ENCODE measurements at places on chromosomes 13 and 19. TPM values are rescaled to one million over a fixed set of nuclear protein-coding genes. Genes with fewer than 3 reads are reported as not detected.
A peak's percentile ranks its signal among the peaks of the same experiment; 100 is the strongest.

GRCh38 chr13:57899096-57899495 lies 267.6 kb downstream of the PCDH17 start:
- H3K27me3 ChIP-seq: no peaks in the 10 kb centered on the region
- no peak overlapping the region for H3K27ac ChIP-seq
- no peak for DNase-seq
- no peak overlapping the region for H3K4me3 ChIP-seq
- no peaks in the 10 kb centered on the region for H3K36me3 ChIP-seq

GRCh38 chr19:14515501-14516047 lies 2.6 kb downstream of the DNAJB1 start:
- peaks cover 59% of the 10 kb centered on the region for H3K4me1 ChIP-seq
- no peaks in the 10 kb centered on the region for H3K27me3 ChIP-seq
- peaks cover 33% of the 10 kb centered on the region for H3K36me3 ChIP-seq
- peak overlapping the region; percentile 100 for H3K27ac ChIP-seq
- H3K4me3 ChIP-seq: peak overlapping the region; percentile 99

DNA sequence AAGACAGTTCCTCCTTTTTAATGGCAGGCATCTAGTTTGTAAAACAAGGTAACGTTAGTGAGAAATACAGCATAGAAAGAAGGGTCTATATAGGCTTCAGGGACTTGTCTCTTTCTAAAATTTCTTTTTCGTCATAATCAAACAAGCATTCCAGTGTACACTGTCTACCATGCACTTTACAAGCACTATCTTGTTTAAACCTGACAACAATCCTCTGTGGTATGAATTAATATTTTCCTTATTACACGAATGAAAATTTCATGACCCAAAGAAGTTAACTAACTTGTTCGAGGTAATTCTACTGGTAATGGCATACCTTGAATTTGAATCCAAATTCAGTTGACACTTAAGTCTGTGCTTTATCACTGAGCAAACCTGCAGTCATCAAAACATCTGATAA lies 399.7 kb upstream of the NBEA start:
- DNase-seq: no peak
- H3K36me3 ChIP-seq: no peaks in the 10 kb centered on the region
- no peaks in the 10 kb centered on the region for H3K27me3 ChIP-seq
- H3K27ac ChIP-seq: no peak overlapping the region

DNA sequence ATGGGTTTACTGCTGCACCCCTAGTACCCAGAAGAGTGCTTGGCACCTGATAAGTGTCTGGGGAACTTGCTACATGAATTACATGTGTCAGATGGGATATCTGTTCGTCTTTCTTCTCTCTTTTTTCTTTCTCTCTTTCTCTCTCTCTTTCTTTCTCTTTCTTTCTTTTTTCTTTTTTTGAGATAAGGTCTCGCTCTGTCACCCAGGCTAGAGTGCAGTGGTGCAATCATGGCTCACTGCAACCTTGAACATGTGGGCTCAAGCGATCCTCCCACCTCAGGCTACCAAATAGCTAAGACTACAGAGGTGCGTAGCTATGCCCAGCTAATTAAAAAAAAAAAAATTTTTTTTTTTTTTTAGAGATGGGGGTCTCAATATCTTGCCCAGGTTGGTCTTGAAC lies 6.1 kb downstream of the CADM4 start:
- no peak overlapping the region for H3K4me3 ChIP-seq
- H3K27me3 ChIP-seq: peaks cover 33% of the 10 kb centered on the region
- H3K27ac ChIP-seq: no peak overlapping the region
- no peak for DNase-seq
- H3K4me1 ChIP-seq: no peaks in the 10 kb centered on the region

- DNase-seq: no peak
- H3K27ac ChIP-seq: no peak overlapping the region
- no peak overlapping the region for H3K4me3 ChIP-seq
- no peaks in the 10 kb centered on the region for H3K36me3 ChIP-seq
These were observed 17.4 kb downstream of the KLK2 start for GRCh38 chr19:50890422-50891252.

DNA sequence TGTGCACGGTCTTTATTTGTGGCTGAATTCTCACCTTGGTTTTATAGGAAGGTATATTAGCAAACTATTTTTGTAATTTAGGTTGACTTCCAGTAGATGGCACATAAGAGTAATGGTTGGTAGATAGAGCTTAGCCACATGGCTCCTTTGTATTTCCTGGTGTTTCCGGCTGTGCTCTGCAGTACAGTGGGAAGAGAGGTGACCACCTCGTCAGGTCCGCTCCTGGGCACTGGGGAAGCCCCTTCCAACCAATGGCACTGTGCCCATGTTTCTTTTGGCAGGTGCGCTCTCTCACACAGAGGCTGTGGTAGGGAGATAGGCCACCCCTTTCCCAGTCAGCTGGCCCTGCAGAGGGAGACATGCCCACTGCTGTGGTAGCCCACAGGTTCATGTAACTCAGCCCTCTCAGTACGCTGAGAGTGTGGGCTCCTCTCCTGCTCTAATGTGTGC lies 74.3 kb upstream of the ATP12A start:
- no peak overlapping the region for H3K4me3 ChIP-seq
- H3K4me1 ChIP-seq: no peaks in the 10 kb centered on the region
- DNase-seq: no peak
- no peaks in the 10 kb centered on the region for H3K36me3 ChIP-seq
- H3K27me3 ChIP-seq: no peaks in the 10 kb centered on the region

DNA sequence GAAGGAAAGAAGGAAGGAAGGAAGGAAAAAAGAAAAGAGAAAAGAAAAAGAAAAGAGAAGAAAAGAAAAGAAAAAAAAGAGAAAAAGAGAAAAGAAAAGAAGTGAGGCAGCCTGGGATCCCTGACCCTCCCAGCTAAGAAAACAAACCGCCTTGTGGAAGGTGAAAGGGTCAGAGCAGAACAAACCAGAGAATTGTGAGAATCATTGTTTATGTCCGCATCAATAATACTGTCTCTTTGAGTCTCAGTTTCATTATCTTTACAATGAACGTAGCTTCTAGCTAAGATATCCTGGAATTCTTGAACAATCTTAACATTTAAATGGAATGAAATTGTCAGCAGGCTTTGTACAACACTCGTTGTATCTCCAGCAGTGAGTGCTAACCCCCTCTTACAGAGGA lies 66.4 kb upstream of the SERP2 start:
- DNase-seq: no peak
- H3K4me3 ChIP-seq: no peak overlapping the region
- no peaks in the 10 kb centered on the region for H3K27me3 ChIP-seq
- H3K36me3 ChIP-seq: no peaks in the 10 kb centered on the region

DNA sequence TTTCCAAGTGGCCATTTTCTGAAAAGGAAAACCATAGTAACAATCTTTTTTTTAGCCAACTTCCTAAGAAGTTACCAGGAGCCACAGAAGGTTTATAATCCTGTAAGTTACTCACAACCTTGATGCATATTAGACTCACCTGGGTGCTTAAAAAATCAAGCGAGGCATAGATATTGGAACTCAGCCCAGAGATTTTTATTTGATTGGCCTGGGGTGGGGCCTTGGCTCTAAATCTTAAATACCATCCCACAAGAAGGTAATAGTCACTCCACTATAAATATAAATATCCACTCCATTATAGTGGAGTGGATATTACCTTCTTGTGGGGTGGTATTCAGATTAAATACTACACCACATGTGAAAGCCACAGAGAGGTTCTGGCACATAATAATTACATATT lies 429.6 kb downstream of the RFC3 start:
- H3K27ac ChIP-seq: no peak overlapping the region
- H3K36me3 ChIP-seq: no peaks in the 10 kb centered on the region
- DNase-seq: no peak
- H3K27me3 ChIP-seq: no peaks in the 10 kb centered on the region
- peaks cover 7% of the 10 kb centered on the region for H3K4me1 ChIP-seq

GRCh38 chr13:49517461-49517860 lies 21.7 kb downstream of the PHF11 start:
- H3K27ac ChIP-seq: no peak overlapping the region
- DNase-seq: no peak
- no peaks in the 10 kb centered on the region for H3K27me3 ChIP-seq
- no peak overlapping the region for H3K4me3 ChIP-seq

GRCh38 chr19:55651236-55651635 lies 3.2 kb downstream of the CCDC106 start:
- H3K36me3 ChIP-seq: peaks cover 7% of the 10 kb centered on the region
- H3K27me3 ChIP-seq: no peaks in the 10 kb centered on the region
- no peak overlapping the region for H3K27ac ChIP-seq
- H3K4me3 ChIP-seq: no peak overlapping the region
- peaks cover 56% of the 10 kb centered on the region for H3K4me1 ChIP-seq

DNA sequence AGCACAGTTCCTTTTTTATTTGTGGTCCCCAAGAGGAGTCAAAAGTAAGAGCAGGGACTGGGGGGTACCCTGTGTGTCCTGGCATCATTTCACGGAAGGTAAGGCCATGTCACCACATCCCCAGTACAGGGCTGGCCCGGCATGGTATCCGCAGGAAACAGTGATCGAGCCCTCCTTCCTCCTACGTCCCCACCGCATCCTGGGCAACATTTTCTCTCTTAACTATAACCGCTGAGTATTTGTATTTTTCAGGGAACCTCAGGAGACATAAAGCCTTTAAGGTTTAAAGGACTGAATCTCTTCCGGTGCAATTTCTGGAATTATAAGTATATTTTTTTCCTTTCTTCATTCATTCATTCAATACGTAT lies 13.6 kb upstream of the LATS2 start:
- H3K36me3 ChIP-seq: no peaks in the 10 kb centered on the region
- peaks cover 23% of the 10 kb centered on the region for H3K4me1 ChIP-seq
- no peaks in the 10 kb centered on the region for H3K27me3 ChIP-seq
- peak overlapping the region; percentile 74 for H3K4me3 ChIP-seq

DNA sequence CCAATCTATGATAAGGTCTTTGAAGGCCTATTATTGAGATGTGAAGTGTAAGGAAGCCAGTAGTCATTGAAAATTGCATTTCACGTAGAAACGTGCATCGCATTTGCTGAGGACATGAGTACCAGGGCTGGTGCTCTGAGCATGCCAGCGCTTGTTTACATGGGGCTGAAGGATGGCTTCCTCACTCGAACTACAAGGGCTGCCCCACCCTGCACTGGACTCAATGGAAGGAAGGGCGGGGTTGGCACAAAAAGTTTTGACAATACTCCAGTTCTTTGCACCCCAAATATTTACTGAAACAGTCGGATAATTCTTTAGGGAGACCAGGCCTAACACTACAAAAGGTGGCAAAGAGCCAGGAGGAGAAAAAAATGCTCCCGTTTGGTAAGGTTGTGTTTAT lies 28.9 kb upstream of the MED4 start:
- H3K27me3 ChIP-seq: no peaks in the 10 kb centered on the region
- H3K4me3 ChIP-seq: no peak overlapping the region
- H3K27ac ChIP-seq: peak overlapping the region; percentile 91
- peaks cover 65% of the 10 kb centered on the region for H3K4me1 ChIP-seq
- no peaks in the 10 kb centered on the region for H3K36me3 ChIP-seq

DNA sequence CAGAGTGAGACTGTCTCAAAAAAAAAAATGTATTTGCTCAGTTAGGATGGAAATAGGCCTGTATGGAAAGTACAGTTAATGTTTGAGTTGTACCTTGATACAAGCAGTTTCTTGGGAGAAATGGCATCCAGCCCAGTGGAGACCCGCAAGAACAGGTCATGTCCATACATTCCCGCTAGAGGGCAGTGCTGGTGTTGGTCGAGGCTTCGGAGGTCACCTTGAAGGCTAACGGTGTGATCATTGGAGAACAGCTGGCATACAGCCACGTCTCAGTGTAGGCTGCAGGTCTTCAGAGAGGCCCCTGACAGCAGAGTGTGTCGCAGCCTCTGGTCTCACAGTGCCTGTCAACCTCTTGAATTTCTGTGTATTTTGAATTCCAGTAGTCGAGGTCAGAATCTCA lies 7.5 kb downstream of the ZNF610 start:
- DNase-seq: peak; percentile 20
- H3K27me3 ChIP-seq: no peaks in the 10 kb centered on the region
- no peaks in the 10 kb centered on the region for H3K4me1 ChIP-seq
- no peak overlapping the region for H3K4me3 ChIP-seq
- H3K27ac ChIP-seq: no peak overlapping the region

- H3K27ac ChIP-seq: no peak overlapping the region
- no peak for DNase-seq
- peaks cover 48% of the 10 kb centered on the region for H3K4me1 ChIP-seq
- H3K27me3 ChIP-seq: peaks cover 4% of the 10 kb centered on the region
- H3K36me3 ChIP-seq: peaks cover 14% of the 10 kb centered on the region
These were observed 4.8 kb downstream of the PEAK3 start for GRCh38 chr19:2277138-2277537.

- DNase-seq: no peak
- H3K36me3 ChIP-seq: peaks cover 13% of the 10 kb centered on the region
- H3K4me1 ChIP-seq: peaks cover 18% of the 10 kb centered on the region
- H3K27me3 ChIP-seq: no peaks in the 10 kb centered on the region
- no peak overlapping the region for H3K4me3 ChIP-seq
These were observed 62.5 kb downstream of the RFX2 start for GRCh38 chr19:6047741-6048251.

CNN1 gene
- total RNA-seq: 133 TPM

MYPOP gene
- 16.2 TPM for total RNA-seq

FGF22 gene
- not detected for total RNA-seq

PNMA8B gene
- 0.55 TPM for total RNA-seq

Data from left ventricle myocardium inferior (tissue), 1 donor.